Neural progenitor cell (in vitro differentiated cells): ENCODE measurements at places on chromosomes 2 and 18. TPM values are rescaled to one million over a fixed set of nuclear protein-coding genes. Genes with fewer than 3 reads are reported as not detected.

GRCh38 chr2:28666496-28667184, 85.0 kb upstream of the PPP1CB start:
- H3K4me3 ChIP-seq, result no peak overlapping the region
- no peaks in the 10 kb centered on the region for H3K36me3 ChIP-seq
- H3K27me3 ChIP-seq, result no peaks in the 10 kb centered on the region
- no peak overlapping the region for H3K27ac ChIP-seq
- DNase-seq, result no peak

DNA sequence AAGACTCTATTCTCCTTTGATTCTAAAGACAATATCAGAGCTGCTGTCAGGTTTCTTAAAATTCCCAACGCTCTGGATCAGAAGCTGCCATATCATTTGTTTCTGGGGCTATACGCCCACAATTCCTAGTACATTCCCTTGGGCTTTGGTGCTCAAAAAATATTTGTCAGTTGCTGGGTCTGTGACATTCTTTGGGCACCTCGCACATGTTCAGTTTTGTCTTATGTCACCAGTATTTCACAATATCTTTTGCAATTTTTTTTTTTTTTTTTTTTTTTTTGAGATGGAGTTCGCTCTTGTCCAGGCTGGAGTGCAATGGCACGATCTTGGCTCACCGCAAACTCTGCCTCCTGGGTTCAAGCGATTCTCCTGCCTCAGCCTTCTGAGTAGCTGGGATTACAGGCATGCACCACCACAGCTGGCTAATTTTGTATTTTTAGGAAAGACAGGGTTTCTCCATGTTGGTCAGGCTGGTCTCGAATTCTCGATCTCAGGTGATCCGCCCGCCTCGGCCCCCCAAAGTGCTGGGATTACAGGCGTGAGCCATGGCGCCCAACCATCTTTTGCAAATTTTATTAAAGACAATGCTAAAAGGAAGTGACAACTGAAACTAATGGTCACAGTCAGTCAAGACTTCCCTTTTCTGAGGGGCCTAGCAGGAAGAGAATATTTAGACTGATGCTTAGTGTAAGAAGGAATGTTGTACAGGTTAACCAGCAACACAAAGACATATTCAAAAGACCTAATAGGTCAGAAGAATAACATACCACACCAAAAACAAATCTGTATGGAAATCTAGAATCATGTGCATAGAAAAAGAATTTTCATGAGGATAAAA, 6.8 kb downstream of the ZNF397 start:
- DNase-seq, result no peak
- H3K4me1 ChIP-seq, result peaks cover 3% of the 10 kb centered on the region
- no peak overlapping the region for H3K27ac ChIP-seq

DNA sequence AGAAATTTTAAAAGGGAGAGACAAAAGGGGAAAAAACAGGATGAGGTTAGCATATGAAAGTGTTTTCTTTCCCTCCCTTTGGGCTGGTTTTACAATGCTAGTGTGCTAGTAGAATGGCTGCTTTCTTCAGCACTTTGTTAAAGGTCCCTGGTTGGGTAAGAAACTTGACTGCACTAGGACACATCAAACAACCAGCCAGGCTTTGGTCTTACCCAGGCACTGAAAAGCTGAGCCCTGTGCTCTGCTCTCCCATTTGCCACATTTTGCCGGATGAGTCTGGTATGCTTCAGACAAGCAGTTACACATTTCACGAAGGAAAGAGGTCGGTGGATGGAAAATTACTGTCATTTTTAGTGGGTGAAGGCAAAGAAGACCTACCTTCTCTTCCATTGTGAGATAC, 242.0 kb downstream of the DPP10 start:
- H3K27ac ChIP-seq, result no peak overlapping the region
- H3K36me3 ChIP-seq, result no peaks in the 10 kb centered on the region
- H3K4me3 ChIP-seq, result no peak overlapping the region
- DNase-seq, result no peak
- no peaks in the 10 kb centered on the region for H3K27me3 ChIP-seq

- no peaks in the 10 kb centered on the region for H3K36me3 ChIP-seq
- no peaks in the 10 kb centered on the region for H3K27me3 ChIP-seq
- H3K4me3 ChIP-seq, result no peak overlapping the region
- DNase-seq, result no peak
Measured at GRCh38 chr2:227363756-227364155, 15.3 kb downstream of the TM4SF20 start.

DNA sequence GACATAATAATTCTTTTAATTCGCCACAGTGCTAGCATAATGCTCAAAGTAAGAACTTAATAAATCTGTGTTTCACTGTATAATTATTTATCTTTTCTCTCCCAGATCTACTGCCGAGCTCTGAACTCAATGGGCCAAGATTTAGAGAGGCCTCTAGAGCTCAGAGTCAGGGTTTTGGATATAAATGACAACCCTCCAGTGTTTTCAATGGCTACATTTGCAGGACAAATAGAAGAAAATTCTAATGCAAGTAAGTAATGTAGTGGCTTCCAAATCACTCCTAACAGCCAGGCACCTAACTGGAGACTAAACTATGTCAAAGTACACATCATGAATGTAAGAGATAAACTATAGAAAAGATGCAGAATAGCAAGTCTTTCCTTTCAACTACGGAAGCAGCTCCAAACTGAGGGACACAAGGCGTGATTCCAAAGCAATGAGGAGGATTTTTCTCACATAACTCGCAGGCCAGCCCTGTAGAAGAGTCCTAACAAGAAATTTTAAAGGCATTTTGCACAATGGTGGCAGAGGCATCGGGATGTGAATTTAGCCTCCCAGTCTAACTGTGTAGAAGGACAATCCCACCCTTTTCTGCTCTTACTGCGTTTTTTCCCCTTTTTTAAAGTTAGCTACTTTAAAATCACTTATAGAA, 12.0 kb downstream of the DSG1 start:
- no peaks in the 10 kb centered on the region for H3K27me3 ChIP-seq
- H3K4me3 ChIP-seq, result no peak overlapping the region
- no peaks in the 10 kb centered on the region for H3K36me3 ChIP-seq
- no peak overlapping the region for H3K27ac ChIP-seq
- H3K4me1 ChIP-seq, result no peaks in the 10 kb centered on the region

DNA sequence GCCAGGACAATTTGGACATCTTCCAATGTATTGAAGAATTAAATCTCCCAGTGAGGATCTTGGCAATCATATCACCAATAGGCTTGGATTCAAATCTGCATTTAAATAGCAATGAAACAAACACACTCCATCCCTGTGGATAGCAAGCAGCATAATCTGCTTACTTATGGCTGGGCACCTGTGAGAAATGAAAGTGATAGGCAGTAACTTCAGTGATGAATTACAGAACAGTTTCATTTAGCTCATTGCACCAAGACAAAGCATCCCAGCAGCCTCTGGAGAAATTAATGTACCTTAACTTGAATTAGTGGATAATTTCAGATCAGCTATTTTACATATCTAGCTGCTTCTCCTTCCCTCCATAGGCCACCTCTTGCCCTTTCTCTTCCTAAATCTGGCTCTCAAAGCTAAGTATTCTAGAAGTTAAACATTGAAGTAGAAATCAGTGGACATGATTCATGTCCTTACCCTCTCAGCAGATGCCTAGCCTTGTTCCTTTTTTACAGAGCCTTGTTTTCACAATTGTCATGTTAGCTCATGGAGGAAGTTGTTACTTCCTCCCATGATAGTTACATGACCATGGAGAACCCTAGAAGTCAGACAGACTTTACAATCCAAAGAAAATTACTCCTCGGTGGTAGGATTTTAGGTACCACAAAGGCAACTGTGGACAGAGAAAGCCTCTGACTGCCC, 88.5 kb upstream of the TACR1 start:
- DNase-seq, result no peak
- no peak overlapping the region for H3K4me3 ChIP-seq
- H3K36me3 ChIP-seq, result no peaks in the 10 kb centered on the region
- no peaks in the 10 kb centered on the region for H3K27me3 ChIP-seq
- no peak overlapping the region for H3K27ac ChIP-seq
- H3K4me1 ChIP-seq, result no peaks in the 10 kb centered on the region

DNA sequence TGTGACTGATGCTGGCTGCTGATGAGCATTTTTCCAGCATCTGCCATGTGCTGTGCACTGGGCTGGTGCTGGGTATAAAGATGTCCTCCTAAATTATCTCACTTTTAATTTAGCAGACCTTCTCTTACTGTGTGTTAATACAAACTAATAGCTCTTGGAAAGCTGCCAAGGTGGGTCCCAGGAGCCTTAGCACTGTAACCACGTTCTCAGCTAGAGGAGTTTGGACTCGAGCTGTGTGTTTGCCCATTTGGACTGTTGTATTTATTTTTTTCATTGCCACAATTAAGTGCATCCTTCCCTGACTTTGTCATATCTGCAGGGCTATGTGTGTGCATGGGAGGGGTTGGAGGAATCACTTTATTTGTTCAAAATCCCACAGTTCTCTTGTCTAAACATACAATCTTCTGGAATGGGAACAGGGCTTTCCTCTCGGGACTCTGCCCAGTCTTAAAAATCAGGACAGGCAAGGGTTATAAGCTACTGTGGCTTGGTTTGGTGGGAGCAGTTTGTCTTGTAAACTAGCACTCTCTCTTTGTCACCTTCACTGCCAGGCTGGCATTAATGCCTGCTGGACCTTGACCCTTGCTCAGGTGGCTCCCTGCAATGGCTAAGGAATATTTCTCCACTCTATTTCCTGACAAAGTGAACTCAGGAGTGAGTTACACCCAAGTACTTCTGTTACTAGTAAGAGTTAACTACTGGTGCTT, 129.7 kb upstream of the MGAT5 start:
- H3K27ac ChIP-seq, result no peak overlapping the region
- H3K27me3 ChIP-seq, result peaks cover 3% of the 10 kb centered on the region
- H3K4me1 ChIP-seq, result peaks cover 12% of the 10 kb centered on the region
- DNase-seq, result no peak
- no peaks in the 10 kb centered on the region for H3K36me3 ChIP-seq

The VWA3B gene
- not detected in 2 replicates for total RNA-seq

The VWC2L gene
- total RNA-seq, result not detected in 2 replicates

The D2HGDH gene
- 3.5 and 15.4 TPM in 2 replicates for total RNA-seq

The ERICH2 gene
- total RNA-seq, result 0.43 and 2.7 TPM in 2 replicates
